Naive thymus-derived CD4-positive, alpha-beta T cell (primary cell): ENCODE measurements at places on chromosomes 7 and 10. TPM values are rescaled to one million over a fixed set of nuclear protein-coding genes. Genes with fewer than 3 reads are reported as not detected.

TRIM74 gene
- 8.0 TPM for total RNA-seq

- H3K4me1 ChIP-seq, result no peaks in the 10 kb centered on the region
- H3K27me3 ChIP-seq, result no peaks in the 10 kb centered on the region
- H3K27ac ChIP-seq, result no peak overlapping the region
- H3K36me3 ChIP-seq, result no peaks in the 10 kb centered on the region
These were observed 192.8 kb upstream of the ZMIZ1 start for GRCh38 chr10:78875932-78876331.

DNA sequence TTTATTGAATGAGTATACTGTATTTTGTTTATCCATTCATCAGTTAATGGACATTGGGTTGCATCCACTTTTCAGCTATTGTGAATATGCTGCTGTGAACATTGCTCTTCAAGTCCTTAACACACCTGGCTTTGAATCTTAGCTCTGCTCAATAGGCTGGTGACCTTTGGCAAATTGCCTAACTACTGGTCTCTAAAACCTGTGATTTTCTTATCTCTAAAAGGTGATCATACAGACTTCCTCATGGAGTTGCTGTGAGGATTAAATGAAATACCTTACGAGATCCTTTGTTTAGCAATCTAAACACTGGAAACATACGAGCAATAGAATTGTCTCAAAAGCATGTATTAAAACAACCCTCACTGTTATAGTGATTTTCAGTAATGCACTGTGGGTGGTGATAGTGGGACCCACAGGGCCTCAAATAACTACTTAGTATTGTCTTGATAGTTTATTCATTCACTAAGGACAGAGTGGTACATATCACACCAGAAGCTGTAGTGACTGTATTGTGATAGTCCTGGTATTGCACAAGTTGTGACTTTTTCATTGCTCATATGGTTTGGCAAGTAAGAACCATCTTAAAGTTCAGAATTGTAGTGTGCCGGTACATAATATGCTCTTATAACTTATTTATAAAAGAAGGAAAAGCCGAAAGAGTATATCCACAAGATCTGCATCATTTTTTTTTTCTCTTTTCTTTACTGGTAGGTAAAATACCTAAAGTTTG lies 257.6 kb downstream of the EXOC4 start:
- DNase-seq, result no peak
- H3K4me3 ChIP-seq, result no peak overlapping the region
- H3K27ac ChIP-seq, result no peak overlapping the region
- H3K36me3 ChIP-seq, result no peaks in the 10 kb centered on the region
- no peaks in the 10 kb centered on the region for H3K27me3 ChIP-seq

- no peaks in the 10 kb centered on the region for H3K27me3 ChIP-seq
- H3K4me3 ChIP-seq, result no peak overlapping the region
- H3K4me1 ChIP-seq, result peaks cover 21% of the 10 kb centered on the region
- DNase-seq, result no peak
These were observed 10.4 kb downstream of the ZNF365 start for GRCh38 chr10:62384447-62385081.

GRCh38 chr10:91238191-91238590 lies 17.7 kb downstream of the PCGF5 start:
- H3K27ac ChIP-seq, result no peak overlapping the region
- H3K4me1 ChIP-seq, result no peaks in the 10 kb centered on the region
- H3K36me3 ChIP-seq, result no peaks in the 10 kb centered on the region
- no peak for DNase-seq
- no peaks in the 10 kb centered on the region for H3K27me3 ChIP-seq
- no peak overlapping the region for H3K4me3 ChIP-seq

DNA sequence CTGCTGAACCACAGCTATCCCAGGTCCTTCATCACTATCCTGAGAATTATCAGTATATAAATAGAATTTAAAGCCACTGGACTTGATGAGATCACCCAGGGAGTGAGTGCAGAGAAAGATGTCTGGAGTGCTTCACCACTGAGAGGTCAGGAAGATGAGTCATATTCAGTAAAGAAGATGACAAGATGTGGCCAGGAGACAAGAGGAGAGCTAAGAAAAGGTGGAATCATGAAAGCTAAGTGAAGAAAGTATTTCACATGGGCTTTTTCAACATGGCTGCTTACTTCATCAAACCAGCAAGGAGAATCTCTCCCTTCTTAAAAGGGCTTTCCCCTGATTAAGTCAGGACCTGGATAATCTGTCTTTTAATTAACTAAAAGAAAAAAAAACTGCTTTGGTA lies 9.1 kb upstream of the PRKAR2B start:
- no peaks in the 10 kb centered on the region for H3K27me3 ChIP-seq
- H3K27ac ChIP-seq, result no peak overlapping the region
- H3K4me3 ChIP-seq, result no peak overlapping the region
- no peaks in the 10 kb centered on the region for H3K4me1 ChIP-seq
- no peak for DNase-seq

DNA sequence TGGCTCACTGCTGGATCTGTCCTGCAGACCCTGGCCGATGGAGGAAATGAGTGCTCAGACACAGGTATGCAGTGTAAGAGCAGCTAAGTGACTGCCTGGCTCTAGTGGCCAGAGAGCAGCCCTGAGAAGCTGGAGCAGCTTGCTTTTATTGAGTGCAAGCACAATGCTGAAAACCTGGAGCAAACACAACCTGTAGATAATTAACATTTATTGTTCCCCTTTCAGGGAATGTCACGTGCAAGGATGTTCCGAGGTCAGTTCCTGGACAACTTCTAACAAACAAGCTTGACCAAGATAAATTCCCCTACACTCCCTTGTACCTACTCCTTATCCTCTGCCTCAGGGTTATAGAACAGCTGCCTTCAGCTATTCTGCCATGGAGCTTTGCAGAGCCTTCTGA lies 31.3 kb downstream of the DDC start:
- H3K4me3 ChIP-seq, result no peak overlapping the region
- no peaks in the 10 kb centered on the region for H3K36me3 ChIP-seq
- H3K27me3 ChIP-seq, result no peaks in the 10 kb centered on the region
- H3K4me1 ChIP-seq, result no peaks in the 10 kb centered on the region

- H3K4me3 ChIP-seq, result no peak overlapping the region
- H3K36me3 ChIP-seq, result no peaks in the 10 kb centered on the region
- no peaks in the 10 kb centered on the region for H3K4me1 ChIP-seq
- H3K27me3 ChIP-seq, result no peaks in the 10 kb centered on the region
These were observed 86.5 kb downstream of the PAXIP1 start for GRCh38 chr7:154916381-154916780.

GRCh38 chr7:81600608-81601007 lies 169.2 kb downstream of the HGF start:
- no peak overlapping the region for H3K27ac ChIP-seq
- no peak overlapping the region for H3K4me3 ChIP-seq
- no peaks in the 10 kb centered on the region for H3K36me3 ChIP-seq

DNA sequence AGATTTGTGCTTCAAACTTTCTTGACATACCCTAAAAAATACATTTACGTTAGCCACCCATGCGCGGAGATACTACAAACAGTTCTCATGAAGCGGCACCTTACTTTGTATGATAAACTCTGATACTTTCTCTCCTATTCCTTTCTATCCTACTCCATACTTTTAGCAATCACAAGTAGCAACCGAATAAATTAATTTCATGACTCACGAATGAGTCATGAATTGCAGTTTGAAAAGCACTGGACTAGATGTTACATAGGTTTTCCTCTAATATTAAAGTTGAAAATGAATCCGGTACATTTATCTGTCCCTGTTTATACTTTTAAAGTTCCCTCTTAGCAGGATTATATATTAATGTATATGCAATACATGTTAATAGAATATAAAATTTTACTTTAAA lies 67.6 kb downstream of the CUBN start:
- no peaks in the 10 kb centered on the region for H3K27me3 ChIP-seq
- no peak overlapping the region for H3K4me3 ChIP-seq
- no peak overlapping the region for H3K27ac ChIP-seq
- no peak for DNase-seq
- no peaks in the 10 kb centered on the region for H3K4me1 ChIP-seq

- H3K27me3 ChIP-seq, result no peaks in the 10 kb centered on the region
- H3K4me1 ChIP-seq, result no peaks in the 10 kb centered on the region
- no peak for DNase-seq
- H3K4me3 ChIP-seq, result no peak overlapping the region
These were observed 611.3 kb upstream of the GALNT17 start for GRCh38 chr7:70520611-70521010.

- H3K27ac ChIP-seq, result peak overlapping the region; percentile 49
- no peak for DNase-seq
- no peak overlapping the region for H3K4me3 ChIP-seq
- H3K4me1 ChIP-seq, result peaks cover 54% of the 10 kb centered on the region
- H3K27me3 ChIP-seq, result no peaks in the 10 kb centered on the region
These were observed 10.2 kb upstream of the IL2RA start for GRCh38 chr10:6072215-6072934.

FAM237B gene
- total RNA-seq, result not detected

DNA sequence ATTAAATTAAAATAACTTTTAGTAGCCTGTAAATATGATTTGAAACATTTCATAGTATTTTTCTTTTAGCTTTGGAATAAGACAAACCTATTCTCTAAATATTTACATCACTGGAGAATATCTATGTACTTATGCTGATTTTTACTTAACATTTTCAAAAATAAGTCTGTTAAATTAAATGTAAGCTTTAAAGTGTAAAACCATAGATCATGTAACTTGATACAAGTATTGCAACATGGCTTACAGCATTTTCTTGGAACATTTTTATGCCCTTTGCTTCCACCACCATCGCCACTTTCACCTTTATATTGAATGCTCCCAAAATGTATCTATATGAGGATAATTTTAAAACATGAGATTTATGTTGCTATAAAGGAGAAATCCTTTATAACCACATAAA lies 427.1 kb downstream of the GFRA1 start:
- H3K4me3 ChIP-seq, result no peak overlapping the region
- no peaks in the 10 kb centered on the region for H3K36me3 ChIP-seq
- H3K27me3 ChIP-seq, result no peaks in the 10 kb centered on the region
- H3K4me1 ChIP-seq, result no peaks in the 10 kb centered on the region
- H3K27ac ChIP-seq, result no peak overlapping the region
- no peak for DNase-seq

GRCh38 chr7:8119262-8119661 lies 142.7 kb downstream of the ICA1 start:
- H3K27ac ChIP-seq, result no peak overlapping the region
- no peaks in the 10 kb centered on the region for H3K36me3 ChIP-seq
- no peak overlapping the region for H3K4me3 ChIP-seq
- peaks cover 32% of the 10 kb centered on the region for H3K4me1 ChIP-seq
- H3K27me3 ChIP-seq, result no peaks in the 10 kb centered on the region
- DNase-seq, result no peak

FZD8 gene
- 0.57 TPM for total RNA-seq

DNA sequence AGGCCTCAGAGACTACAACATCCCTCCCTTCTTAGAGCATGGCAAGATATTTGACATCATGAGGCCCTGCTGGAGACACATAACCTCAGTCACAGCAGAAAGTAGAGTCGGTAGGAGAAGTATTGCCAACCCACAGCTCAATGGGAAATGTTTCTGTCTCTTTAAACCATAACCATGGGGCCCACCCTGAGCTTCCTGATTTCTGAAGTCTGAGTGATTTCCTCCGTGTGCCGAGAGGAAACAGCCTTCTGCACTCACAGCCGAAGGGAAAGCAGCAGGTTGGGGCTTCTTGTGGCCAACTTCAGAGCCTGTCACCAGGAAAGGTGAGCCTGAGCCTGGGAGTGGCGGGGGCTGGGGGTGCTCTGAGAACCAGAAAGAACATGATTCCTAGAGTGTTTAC lies at the start of gene GIMAP1:
TSS of gene GIMAP1 (plus strand) at position 246 of the 400 bp plus-strand sequence. CDS start 2,435 bp downstream, outside the sequence.
- H3K27ac ChIP-seq, result peak within 1 kb of the TSS; percentile 86
- H3K4me3 ChIP-seq, result peak within 1 kb of the TSS; percentile 88
- peak; percentile 84 for DNase-seq
- H3K27me3 ChIP-seq, result no peaks in the 10 kb centered on the region
- H3K36me3 ChIP-seq, result peaks cover 22% of the 10 kb centered on the region
- H3K4me1 ChIP-seq, result peaks cover 46% of the 10 kb centered on the region

C10orf90 gene
- total RNA-seq, result not detected

DNA sequence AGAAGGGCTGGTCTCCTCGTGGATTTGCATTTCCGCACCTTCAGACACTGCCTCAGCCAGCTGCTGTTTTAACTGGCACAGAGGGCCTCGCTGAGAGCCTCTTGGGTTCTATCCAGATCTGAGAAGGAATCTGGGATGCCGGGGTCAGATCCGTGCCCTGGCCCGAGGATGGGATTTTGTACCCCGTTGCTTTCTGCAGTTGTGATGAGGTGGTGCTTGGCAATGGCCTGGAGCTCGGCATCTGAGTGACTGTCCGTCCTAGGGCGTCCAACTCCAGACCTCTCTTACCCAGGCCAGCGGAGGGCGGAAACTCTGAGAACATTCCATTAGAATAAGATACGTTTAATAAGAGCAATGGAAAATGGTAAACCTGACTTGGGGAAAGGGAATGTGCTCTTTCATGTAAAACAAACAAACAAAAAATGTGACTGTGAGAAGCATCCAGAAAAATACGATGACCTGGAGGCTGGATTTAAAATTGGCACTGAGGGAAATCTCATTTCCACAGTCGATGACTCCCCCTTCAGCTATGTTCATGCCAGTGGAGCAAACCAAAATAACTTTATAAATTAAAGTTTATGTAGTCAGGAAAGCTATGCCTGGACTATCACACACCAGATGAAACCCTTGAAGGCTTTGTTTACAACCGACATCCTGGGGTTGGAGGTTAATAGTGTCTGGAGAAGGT lies 39.6 kb downstream of the GRK5 start:
- no peak overlapping the region for H3K27ac ChIP-seq
- no peaks in the 10 kb centered on the region for H3K36me3 ChIP-seq
- H3K4me3 ChIP-seq, result no peak overlapping the region
- no peaks in the 10 kb centered on the region for H3K4me1 ChIP-seq
